ENCODE measurements at places on chromosomes 1 and 21.

- DNase-seq, result peak; percentile 57
Observed at GRCh38 chr1:3026581-3027391, 5.5 kb downstream of the ACTRT2 start.

DNA sequence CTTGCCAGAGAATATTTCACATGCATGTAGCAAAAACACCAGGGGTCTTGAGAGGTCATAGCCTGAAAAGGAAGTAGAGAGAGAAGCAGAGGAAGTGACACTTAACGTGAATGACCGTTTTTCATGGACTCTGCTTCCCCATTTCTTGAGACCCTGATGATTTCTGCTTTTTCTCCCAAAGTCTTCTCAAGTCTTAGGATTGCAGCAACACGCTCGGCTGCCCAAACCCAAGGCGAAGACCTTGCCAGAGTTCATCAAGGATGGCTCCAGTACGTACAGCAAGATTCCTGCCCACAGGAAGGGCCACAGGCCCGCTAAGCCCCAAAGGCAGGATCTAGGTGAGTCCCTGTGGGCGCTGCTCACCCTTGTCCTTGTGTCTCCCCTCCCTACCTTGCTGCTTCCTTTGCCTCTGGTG is 12.8 kb downstream of the THEMIS2 start:
- DNase-seq, result no peak

GRCh38 chr1:234083460-234083859 is 179.0 kb downstream of the SLC35F3 start:
- no peak for DNase-seq

DNA sequence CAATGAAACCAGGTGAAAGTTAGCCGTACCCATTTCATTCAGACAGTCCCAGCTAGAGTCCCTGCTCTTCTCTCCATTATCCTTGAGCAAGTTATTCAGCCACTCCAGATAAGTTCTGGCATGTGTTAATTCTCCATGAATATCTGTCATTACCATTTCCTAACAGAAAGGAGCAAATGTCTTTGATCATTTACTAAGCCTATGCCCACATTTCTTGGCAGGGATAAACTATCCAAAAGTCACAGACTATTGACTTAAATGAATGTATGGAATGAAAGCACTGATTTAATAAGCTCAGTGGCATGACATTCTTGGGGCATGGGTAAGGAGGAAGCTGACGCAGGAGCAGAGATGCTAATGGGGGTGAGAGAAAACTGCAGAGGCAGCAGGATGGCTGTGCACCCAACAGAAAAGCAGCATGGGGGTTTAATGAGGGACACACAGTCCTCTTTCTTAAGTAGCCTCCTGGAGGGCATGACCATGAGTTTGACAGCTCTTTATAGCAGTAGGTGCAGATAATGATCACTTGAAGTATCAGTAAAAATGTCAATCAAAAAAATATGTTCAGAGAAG is 17.6 kb upstream of the DHCR24 start:
- no peak for DNase-seq

DNA sequence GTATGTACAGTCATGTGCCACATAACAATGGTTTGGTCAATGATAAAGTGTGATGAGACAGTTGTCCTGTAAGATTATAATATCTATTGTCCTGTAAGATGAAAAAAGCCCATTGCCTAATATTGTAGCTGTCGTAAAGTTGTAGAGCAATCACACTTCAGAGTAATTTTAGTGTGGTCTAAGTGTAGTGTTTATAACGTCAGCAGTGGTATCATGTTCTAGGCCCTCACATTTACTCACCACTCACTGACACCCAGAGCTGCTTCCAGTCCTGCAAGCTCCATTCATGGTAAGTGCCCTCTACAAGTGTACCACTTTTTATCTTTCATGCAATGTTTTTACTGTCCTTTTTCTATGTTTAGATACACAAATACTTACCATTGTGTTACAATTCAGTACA is 259.9 kb upstream of the RAB4A start:
- DNase-seq, result no peak

DNA sequence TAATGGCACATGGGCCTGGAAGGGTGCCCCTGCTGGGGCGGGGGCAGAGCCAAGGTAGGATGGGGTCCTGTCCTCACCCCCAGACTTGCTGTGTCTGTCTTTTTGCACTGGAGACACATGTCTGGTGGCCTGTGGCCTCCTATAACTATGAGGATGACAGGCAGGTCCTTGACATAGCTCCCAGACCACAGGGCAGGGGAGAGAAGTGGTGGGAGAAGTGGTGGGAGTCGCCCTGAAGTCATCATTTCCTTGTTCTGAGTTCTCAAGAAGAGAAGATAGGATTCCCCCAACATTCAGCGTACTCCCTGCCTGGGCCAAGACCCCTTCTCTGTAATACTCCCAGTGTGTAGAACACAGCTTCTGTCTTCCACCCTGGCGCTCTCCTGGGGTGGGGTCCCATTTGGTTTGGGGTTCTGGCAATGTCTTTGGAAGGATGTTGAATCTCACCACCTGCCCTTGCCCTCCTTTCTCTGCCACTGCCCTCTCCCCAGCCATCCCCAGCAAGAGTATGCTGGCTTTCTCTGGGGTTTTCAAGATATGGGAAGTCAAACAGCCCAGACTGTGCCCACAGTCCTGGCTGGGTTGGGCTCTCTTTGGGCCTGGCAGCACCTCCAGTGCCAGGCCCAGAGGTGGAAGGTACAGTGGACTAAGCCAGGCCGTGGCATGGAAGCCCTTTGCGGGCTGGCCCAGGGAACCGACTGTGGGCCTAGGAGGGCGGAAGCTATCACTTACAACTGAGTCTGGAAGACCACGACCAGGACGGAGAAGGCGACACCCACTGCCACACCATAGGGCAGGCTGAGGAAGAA is 19.4 kb downstream of the SLC26A9 start:
- DNase-seq, result peak; percentile 14

DNA sequence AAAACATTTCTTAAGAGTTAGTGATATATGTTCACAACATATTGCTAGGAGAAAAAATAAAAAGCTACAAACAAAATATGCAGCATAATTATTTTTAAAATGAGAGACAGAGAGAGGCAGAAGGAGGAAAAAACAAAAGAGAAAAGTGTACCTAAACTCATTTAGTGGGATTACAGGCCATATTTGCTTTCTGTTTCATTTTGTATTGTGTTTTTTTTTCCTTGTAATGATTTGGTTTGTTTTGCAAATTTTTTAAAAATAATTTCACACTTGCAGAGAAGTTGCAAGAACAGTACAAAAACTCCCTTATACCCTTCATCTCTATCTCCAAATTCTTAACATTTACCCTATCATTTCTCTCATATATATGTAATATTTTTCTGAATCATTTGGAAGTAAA is 65.0 kb downstream of the LBR start:
- DNase-seq, result no peak

DNA sequence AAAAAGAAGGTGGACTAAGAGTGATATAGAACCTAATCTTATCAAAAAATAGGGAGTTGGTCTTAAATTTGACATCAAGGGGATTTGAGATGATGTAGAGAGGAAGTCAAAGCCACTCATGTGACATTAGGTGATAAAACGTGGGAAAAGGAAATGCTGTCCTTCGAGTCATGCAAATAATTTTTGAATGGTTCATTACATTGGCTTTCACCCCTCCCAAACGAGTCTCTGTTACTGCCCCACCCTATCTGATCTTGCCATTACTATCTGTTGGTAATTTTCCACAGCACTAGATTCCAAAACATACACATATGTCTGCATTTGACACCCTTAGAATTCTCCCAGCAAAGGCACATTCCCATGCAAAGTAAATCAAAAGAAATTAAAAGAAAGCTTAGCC is 531.1 kb upstream of the ADAMTS5 start:
- no peak for DNase-seq

- no peak for DNase-seq
Observed at GRCh38 chr1:95321531-95321930, 87.5 kb downstream of the RWDD3 start.

DNA sequence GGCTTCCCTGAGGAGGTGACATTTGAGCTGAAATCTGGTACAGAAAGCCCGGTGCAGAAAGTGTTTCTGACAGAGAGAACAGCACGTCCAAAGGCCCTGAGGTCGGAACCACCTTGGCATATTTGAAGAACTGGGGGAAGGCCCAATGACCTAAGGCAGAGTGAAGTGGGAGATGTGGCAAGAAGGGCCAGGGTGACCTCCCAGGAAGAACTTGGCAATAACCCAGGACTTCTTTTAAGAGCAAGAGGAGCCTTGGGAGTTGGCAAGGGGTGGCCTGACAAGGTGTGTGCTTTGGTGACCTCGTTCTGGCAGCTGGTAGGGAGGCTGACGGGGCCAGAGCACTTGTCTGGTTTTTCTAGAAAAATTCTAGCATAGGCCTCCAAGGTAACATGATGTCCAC is 23.4 kb downstream of the TTC39A start:
- DNase-seq, result no peak

GRCh38 chr1:154453161-154453560 is 48.0 kb downstream of the IL6R start:
- no peak for DNase-seq

GRCh38 chr1:14876747-14877146 is 276.8 kb upstream of the TMEM51 start:
- DNase-seq, result no peak

GRCh38 chr1:247385283-247385682 is 30.7 kb upstream of the NLRP3 start:
- DNase-seq, result no peak

- no peak for DNase-seq
Observed at GRCh38 chr1:29197590-29197924, 15.9 kb upstream of the SRSF4 start.

DNA sequence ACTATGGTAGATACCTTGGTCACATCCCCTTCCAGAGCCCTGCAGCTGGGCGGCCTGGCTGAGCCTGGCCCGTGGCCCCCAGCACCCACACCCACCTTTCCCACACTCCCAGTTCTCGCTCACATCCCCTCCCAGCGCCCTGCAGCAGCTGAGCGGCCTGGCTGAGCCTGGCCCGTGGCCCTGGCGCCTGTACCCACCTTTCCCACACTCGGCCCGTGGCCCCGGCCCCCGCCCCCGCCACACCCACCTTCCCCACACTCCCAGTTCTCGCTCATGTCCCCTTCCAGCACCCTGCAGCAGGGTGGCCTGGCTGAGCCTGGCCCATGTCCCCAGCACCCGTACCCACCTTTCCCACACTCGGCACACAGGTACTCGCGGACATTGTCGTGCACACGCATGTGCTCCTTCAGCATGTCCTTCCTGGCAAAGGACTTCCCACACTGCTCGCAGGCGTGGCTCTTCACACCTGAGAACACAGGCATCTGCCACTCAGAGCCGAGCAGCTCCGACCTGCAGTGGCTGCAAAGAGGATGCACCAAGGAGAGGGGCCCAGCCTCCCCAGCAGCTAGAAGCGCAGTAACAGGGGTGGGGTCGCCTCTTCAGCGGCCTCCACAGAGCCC is 52.5 kb upstream of the RIPK4 start:
- no peak for DNase-seq

- no peak for DNase-seq
Observed at GRCh38 chr21:41477641-41478318, 30.2 kb downstream of the TMPRSS2 start.

DNA sequence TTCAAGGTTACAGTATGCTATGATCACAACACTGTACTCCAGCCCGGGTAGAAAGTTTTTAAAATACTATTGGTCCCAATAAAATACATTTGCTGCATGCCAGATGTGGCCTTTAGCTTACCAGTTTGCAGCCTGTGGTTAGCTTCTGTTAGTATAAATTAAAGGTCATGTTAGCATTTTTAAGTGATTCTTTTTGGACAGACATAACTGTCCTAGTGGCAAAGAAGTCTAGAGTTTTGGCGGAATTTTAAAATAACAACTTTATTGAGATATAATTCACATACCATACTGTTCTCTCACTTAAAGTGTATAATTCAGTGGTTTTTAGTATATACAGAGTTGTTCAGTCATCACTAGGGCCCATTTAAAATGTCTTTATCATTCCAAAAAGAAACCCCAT is 24.3 kb upstream of the TMEM39B start:
- DNase-seq, result no peak

DNA sequence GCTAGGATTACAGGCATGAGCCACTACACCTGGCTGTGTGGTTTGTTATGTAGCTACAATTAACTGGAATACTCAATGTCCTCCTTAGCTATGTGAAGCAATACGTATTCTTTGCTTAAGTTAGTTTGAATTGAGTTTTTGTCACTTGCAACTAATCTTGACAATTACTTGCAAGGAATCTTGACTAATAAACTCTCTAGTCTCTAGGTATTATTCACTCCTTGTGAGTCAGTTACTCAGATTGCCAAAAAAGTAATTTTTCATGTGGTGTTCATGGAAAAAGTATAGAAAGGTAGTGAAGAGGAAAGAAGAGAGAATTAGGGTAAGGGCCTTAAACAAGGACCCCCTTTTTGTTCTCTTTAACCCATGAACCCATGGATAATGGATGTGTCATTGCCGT is 7.6 kb upstream of the SNX27 start:
- no peak for DNase-seq

DNA sequence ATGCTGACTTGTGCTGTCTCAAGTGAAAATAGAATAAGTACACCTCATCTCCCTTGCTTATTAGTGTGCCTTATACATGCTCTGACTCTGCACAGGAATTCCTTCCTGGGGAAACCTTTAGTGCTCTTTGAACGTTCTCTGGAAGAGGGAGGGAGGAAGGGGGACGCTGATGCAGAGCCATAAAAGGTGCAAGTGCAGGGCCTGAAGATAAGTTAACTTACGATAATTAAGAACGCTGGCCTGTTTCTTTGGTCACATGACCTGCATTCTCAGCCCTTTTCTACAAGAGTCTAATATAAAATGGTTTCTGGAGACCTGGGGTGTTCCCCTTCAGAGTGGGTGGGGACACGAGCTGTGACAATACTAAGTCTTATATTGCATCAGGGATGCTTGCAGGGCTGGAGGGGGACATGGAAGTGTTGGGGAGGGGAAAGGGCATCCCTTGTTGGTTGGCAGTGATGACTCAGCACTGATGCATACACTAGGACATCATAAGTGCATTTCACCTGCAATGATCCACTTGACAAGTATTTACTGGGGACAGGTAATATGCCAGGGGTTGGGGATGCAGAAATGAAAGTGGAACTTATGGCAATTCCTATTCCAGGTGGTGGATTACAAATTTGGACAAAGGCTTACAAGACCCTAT is 26.3 kb upstream of the KIAA0040 start:
- DNase-seq, result no peak

DNA sequence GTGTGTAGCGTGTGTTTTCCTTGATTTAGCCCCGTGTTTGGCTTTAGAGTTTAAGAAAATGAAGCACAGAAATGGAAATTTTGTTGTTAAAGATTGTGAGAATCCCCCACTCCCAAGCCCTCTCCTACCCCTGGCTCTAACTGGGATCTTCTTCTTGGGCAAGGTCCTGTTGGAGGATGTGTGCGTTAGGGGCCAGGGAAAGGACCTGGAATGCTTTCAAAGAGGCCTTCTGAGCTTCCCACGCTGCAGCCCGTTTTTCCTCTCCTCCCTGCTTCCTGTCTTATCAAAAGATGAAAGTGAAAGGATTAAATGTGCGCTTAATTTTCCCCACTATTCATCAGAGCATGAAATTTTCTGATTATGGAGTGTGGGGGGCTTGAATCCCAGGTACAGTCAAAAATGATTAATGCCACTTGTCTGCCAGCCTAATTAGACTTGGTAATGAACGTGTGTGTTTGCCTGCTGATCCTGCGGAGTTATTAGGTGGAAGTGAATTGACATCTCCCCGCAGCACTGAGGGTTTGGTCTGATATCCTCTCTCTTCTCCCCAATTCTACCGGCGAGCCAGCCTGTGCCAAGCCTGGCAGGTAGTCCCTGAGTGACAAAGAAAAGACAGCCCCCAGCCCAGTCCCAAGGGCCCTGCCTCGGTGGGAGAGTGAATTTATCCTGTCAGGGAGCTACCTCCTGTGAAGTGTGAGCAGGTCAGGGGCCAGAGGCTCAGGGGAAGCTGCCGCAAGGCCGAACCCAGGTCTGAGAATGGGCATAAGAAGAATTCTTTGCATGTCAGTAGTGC is 4.9 kb downstream of the RASSF5 start:
- no peak for DNase-seq

- DNase-seq, result no peak
Observed at GRCh38 chr1:82091729-82092128, 291.0 kb downstream of the ADGRL2 start.
